ENCODE measurements at places on chromosomes 5 and 9.

- H3K27ac ChIP-seq = no peak overlapping the region
- peaks cover 1% of the 10 kb centered on the region for H3K4me1 ChIP-seq
- no peak for DNase-seq
These were observed 14.3 kb downstream of the GAPT start for GRCh38 chr5:58505502-58505901.

DNA sequence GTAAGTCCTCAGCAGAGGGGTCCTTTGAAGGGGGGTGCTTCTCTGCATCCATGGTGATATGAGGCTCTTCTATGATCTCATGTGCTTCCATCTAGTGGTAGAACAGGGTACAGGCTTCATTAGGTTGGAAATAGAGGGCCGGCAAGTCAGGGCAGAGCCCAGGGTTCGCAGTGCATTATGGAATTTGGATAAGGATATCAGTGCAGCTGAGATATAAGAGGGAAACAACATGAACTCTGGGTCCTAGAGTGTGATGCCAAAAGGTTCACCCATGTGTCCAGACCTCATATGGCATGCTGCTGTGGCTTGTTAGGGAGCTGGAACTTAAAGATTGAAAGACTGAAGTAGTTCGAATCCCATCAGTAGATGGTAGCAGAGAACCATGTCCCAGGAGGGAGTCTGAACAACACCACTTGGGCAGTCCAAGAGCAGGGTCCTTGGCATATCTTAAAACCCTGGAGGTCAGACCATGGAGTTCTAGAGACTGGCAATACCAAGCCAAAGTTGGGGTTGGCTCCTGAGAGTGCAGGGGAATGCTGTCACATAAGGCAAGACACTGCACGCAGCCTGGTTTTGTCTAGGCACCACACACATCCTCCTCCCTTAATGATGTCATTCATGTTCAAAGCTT lies 2.3 kb downstream of the FAM221B start:
- H3K36me3 ChIP-seq = no peaks in the 10 kb centered on the region
- no peak for DNase-seq
- H3K27me3 ChIP-seq = peaks cover 3% of the 10 kb centered on the region
- H3K4me1 ChIP-seq = peaks cover 16% of the 10 kb centered on the region
- H3K27ac ChIP-seq = no peak overlapping the region

DNA sequence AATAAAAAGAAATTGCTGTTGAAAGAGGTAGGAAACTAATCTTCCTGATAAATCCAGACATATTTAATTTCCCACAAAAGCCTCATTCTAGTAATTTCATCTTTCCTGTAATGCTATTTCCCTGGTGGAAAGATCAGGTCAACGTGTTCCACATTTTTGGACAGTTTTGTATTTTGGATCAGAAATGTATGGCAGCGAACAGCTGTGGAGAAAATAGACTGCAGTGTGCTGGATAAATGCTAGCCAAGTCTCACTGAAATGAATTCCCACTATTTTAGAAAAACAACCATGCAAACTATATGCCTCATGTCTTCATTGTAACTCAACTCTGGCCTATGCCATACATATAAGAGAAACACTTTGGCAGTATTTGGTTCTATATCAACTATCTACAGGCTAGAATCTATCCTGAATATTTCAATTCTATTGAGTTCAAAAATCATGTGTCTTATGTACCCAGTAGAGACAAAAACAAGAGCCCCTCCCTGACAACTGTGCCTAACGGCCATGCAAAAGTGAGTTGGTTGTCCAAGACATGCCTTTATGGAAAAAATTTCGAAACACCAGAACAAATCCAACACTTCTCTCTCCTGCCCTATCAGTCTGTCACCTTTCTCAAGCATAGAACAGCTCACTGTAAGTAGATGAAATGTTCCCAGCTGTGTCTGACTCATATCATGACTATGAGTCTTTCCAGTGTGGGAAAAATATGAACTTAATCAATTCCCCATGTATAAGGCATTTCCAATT lies 191.3 kb upstream of the NREP start:
- H3K36me3 ChIP-seq = no peaks in the 10 kb centered on the region
- no peaks in the 10 kb centered on the region for H3K27me3 ChIP-seq
- no peak for DNase-seq
- H3K27ac ChIP-seq = no peak overlapping the region
- no peaks in the 10 kb centered on the region for H3K4me1 ChIP-seq

- H3K27ac ChIP-seq = no peak overlapping the region
- no peaks in the 10 kb centered on the region for H3K4me1 ChIP-seq
- no peaks in the 10 kb centered on the region for H3K36me3 ChIP-seq
- DNase-seq = no peak
- H3K27me3 ChIP-seq = no peaks in the 10 kb centered on the region
These were observed 113.6 kb downstream of the DPYSL3 start for GRCh38 chr5:147396070-147396823.

- no peaks in the 10 kb centered on the region for H3K36me3 ChIP-seq
- H3K4me3 ChIP-seq = no peak overlapping the region
- H3K27me3 ChIP-seq = no peaks in the 10 kb centered on the region
- H3K27ac ChIP-seq = no peak overlapping the region
These were observed 505.6 kb downstream of the MAN2A1 start for GRCh38 chr5:110195288-110195687.

GRCh38 chr5:172028167-172028566 lies 21.7 kb upstream of the FBXW11 start:
- no peaks in the 10 kb centered on the region for H3K4me1 ChIP-seq
- H3K36me3 ChIP-seq = peaks cover 4% of the 10 kb centered on the region
- no peak overlapping the region for H3K27ac ChIP-seq
- H3K4me3 ChIP-seq = no peak overlapping the region

- no peaks in the 10 kb centered on the region for H3K4me1 ChIP-seq
- H3K36me3 ChIP-seq = no peaks in the 10 kb centered on the region
- H3K4me3 ChIP-seq = no peak overlapping the region
- DNase-seq = no peak
- H3K27ac ChIP-seq = no peak overlapping the region
These were observed 604.5 kb upstream of the KLF4 start for GRCh38 chr9:108093773-108094675.

GRCh38 chr5:36724467-36725332 lies 118.3 kb downstream of the SLC1A3 start:
- H3K36me3 ChIP-seq = no peaks in the 10 kb centered on the region
- H3K4me1 ChIP-seq = peaks cover 15% of the 10 kb centered on the region
- peak; percentile 32 for DNase-seq
- H3K27ac ChIP-seq = peak overlapping the region; percentile 81

- no peak for DNase-seq
- no peaks in the 10 kb centered on the region for H3K36me3 ChIP-seq
- peaks cover 3% of the 10 kb centered on the region for H3K27me3 ChIP-seq
- H3K4me3 ChIP-seq = no peak overlapping the region
These were observed 144.9 kb downstream of the MYO10 start for GRCh38 chr5:16791036-16791705.

DNA sequence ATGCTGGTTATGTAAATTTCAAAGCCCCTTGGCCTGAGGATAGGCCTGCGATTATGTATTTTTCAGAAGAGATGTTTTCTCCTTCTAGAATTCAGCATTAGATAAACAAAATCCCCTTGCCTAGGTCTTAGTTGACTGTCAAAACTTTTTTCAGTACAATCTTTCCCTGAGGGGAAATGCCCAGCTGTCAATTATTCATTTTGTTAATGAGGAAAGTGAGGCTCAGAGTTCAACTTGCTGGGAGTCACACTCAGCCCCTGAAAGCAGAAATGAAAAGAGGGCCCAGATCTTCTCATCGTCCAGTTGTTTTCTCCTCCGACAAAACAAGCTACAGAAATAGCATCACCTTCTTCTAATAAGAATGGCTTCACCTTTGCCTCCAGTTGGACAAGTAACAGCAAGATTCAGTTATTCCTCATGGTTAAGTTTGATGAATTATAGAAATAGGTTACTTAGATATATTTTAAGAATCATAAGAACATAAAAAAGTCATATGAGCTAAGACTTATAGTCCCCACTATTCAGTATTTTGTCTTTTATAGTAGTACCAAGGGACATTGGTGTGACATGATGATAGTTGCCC lies 627.1 kb upstream of the WWC1 start:
- no peaks in the 10 kb centered on the region for H3K36me3 ChIP-seq
- H3K4me3 ChIP-seq = no peak overlapping the region
- H3K27ac ChIP-seq = no peak overlapping the region
- no peaks in the 10 kb centered on the region for H3K27me3 ChIP-seq
- no peaks in the 10 kb centered on the region for H3K4me1 ChIP-seq

GRCh38 chr5:4313138-4313537 lies 717.5 kb downstream of the IRX1 start:
- H3K4me1 ChIP-seq = no peaks in the 10 kb centered on the region
- no peak overlapping the region for H3K27ac ChIP-seq
- no peak overlapping the region for H3K4me3 ChIP-seq
- no peaks in the 10 kb centered on the region for H3K36me3 ChIP-seq
- no peaks in the 10 kb centered on the region for H3K27me3 ChIP-seq
- DNase-seq = no peak

GRCh38 chr9:91750343-91750742 lies 199.7 kb downstream of the ROR2 start:
- DNase-seq = no peak
- peaks cover 18% of the 10 kb centered on the region for H3K27me3 ChIP-seq
- H3K27ac ChIP-seq = no peak overlapping the region
- H3K4me3 ChIP-seq = no peak overlapping the region
- no peaks in the 10 kb centered on the region for H3K4me1 ChIP-seq

DNA sequence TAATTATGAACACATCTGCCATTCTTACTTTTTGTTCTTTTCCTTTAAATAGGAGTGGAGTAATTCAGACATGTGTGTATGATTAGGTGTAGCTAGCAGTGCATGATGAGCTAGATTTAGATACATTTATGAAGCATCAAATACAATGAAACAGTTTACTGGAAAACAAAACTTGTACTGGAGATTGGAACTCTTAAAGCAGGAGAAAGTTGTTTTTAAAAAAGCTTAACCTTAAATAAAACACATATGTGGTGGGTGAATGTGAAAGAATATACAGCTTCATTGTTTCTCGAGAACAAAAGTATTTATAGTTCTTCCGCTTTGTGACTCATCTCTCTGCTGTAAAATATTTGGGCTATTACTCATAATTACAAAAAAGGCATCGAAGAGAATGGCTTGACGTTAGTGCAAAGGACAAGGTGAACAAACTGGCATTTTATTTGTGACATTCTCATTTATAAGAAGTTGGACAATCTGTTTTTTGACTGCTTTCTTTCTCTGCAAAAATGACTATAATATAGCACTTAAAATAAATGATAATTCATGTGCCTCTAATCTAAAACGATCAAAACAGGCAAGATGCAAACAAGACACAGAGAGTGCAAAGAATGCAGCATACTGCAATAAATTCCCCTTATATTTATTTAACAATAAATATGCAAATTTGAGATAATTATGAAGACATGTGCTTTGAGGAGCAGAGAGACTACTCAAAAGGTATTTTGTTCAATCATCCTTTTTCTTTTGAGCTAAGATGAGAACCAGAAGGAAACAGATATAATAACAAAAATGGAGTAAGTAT lies 478.8 kb downstream of the CETN3 start:
- no peak for DNase-seq
- no peaks in the 10 kb centered on the region for H3K27me3 ChIP-seq
- no peaks in the 10 kb centered on the region for H3K36me3 ChIP-seq
- H3K4me1 ChIP-seq = no peaks in the 10 kb centered on the region
- H3K4me3 ChIP-seq = no peak overlapping the region

Data from T-helper 2 cell treated with Interferon-gamma antibody and Interleukin-4, amounts not matched to agents 5 μg/mL and 100 μg/mL, for 36 hours (primary cell).